ENCODE measurements at places on chromosomes 5 and 9.

DNA sequence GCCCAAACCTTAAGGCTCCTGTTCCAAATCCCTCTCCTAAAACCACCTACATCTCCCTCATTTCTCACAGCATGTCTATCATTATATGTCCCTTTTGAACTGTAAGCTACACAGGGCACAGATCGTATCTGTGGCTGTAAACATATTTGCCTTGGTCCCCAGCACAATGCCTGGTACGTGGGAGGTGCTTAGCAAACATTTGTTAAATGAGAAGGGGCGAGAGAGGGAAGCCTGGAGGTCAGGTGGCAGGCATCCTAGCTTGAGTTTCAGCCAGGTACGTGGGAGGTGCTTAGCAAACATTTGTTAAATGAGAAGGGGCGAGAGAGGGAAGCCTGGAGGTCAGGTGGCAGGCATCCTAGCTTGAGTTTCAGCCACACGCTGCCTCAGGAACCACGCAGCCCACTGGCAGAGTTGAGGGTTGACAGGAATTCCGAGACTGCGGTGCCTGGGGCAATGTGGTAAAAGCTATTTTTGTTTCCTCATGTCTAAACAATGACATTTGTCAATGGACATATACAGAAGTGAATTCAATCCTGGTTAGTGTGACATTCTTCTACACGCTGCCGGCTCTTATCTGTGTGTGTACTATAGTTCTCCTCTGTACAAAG is 113.6 kb downstream of the EFNA5 start:
- peak; percentile 73 for DNase-seq

GRCh38 chr5:107474716-107475489 is 195.8 kb downstream of the EFNA5 start:
- DNase-seq = no peak

DNA sequence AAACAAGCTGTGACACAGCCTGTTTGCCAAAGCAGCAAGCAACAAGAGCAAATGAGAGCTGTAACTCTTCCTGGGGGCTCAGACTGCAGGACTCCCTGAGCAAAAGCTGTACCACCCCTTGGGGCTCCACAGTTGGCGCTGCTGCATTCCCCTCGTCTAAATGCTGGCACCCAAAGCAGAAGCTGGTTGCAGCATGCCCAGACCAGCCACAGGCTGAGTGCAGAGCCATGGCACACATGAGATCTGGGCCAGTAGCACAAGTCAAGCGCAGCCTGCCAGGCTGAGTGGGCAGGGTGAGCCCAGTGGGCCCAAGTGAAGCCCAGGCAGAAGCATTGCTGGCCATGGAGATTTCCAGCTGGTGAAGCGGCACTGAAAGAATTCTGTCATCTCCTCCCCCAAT is 157.3 kb upstream of the GRAMD2B start:
- DNase-seq = no peak

- no peak for DNase-seq
Observed at GRCh38 chr9:12993466-12993865, 218.6 kb downstream of the LURAP1L start.

- no peak for DNase-seq
Observed at GRCh38 chr9:100084734-100085133, 14.1 kb downstream of the ERP44 start.

DNA sequence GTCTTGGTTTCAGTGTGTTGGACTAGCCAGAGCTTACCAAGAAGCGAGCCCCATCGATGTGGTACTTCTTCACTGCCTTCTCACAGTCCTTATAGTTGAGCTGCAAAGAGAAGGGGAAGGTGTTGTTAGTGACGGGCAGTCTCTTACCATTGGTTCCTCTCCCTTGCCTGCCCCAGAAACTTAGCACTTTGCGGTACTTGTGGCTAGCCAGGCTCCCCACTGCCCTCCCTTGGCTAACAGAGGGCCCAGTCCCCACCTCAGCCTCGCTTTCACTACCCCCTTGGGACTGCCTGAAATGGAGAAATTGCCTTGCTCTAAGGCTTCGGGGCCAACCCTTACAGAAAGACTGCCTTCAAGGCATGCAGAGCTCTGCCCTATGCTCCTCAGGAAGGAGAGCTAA is 4.3 kb downstream of the LCP2 start:
- DNase-seq = no peak

DNA sequence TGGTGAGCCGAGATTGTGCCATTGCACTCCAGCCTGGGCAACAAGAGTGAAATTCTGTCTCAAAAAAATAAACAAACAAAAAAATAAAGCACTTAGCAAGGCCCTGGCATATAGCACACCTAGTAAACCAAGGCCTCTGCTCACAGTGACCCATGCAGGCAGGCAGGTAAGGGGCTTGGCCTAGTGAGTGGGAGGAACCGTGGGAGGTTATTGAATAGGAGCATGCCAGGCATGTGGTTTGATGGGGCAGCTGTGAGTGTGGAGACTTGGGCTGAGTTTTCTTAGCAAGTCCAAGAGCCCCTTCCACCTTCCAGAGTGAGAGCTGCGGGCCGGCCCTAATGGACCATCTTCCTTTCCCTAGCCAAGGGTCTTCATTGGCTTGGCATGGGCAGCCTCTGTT is 4.5 kb upstream of the NDST1 start:
- no peak for DNase-seq

DNA sequence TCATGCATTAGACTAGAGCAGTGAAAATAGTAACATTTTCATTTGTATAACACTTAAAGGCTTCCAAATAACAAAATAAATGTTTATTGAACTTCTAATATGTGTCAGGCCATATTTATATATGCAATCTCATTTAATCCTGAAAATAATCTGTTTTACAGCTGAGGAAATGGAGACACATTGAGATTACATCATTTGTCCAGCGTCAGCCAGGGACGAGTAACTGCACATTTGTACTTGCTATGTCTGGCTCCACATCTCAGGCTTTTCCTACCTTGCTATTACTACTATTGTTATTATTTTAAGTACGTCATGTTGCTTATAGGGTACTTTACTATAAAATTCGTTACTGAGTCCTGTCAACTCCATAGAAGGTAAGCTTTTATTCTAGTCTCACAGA is 3.8 kb upstream of the C9 start:
- DNase-seq = no peak

DNA sequence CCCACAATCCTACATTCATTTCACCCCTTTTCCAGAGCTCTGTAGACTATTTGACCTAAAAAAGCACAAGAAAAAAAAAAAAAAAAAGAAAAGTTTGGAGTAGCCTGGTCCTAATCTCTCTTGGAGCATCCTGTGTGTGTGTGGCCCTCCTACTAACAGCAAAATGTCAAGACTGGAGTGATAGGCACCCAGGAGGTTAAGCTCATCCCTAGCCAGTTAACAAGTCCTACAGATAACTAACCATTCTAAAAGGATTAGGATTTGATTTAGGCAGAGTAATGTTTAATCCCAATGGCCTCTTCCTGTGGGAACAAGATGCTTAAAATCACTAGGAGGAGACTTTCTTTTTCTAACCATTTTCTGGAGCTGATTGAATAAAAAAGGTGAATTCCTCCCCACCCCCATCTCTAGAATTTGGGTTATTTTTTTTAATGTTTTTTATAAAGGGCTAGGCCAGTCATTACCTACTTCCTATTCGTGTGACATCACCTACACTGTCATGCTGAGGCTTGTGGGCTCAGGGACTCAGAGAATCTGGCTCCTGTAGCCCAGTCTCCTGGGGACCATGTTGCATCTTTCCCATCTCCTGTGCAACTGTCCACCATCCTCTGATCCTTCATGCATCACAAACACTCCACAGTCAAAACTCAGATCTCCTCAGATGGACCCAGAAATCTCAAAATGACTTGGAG is 43.2 kb upstream of the NR3C1 start:
- no peak for DNase-seq

- DNase-seq = no peak
Observed at GRCh38 chr9:36222449-36222848, 31.7 kb downstream of the CLTA start.

- DNase-seq = no peak
Observed at GRCh38 chr5:124050120-124050770, 538.3 kb downstream of the CSNK1G3 start.

DNA sequence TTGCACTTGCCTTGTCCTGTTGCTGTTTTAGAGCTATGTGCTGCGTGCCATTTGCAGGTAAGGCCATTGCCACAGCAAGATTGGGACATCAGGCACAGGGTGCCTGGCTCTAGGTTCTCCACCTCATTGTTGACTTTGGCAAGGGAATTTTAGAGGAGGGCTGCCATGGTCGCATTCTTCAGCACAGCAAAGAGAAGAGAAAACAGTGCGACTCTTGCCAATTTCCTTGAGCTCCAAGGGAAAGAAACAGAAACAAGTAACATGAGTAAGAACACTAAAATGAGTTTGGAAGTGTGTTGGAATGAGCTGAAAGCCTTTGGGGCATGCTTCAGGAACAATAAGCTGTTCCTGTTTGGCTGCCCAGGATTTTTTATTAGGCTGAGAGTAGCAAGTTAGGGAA is 188.1 kb upstream of the IL12B start:
- DNase-seq = no peak

DNA sequence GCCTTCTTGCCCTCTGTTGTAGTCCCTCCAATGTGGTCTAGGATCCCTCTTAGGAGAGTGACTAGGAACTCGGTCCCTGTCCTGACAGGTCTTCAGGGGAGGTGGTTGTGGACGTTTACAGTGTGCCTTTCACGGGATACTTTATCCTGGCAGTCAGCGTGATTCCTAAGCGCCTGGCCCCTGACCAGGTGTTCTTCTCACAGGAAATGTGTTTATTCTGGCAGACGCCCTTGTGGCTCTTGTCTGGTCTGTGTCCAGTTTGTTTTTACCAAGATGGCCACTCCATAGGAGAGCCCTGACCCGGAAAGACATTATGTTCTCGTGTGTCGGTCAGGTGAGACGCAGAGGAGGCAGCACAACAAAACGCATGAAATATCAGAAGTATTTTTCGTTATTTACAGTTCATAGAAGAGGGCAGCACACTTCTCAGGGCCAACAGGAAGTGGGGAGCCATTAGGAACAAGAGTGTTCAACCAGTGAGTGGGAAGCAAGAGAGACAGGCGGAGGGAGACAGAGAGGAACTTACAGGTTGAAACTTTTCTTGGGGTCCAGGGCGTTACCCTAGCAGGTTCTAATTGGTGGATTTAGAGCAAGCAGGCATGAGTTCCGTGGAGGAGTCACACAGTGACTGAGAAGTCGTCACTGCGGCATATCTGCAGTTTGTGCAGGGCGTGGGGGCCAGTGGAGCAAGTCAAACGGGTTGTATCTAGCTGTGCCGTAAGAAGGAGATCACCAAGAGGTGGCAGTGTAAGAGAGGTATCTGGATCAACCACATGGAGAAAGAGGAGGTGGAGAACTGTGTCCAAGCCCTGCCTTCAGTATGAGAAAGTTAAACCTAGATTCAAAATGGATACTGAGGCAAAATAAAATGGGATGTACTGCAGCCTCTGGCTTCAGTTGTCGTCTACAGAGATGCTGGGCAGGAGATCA is 412.9 kb downstream of the ZSWIM6 start:
- DNase-seq = no peak
